Stimulated activated CD4-positive, alpha-beta T cell treated with anti-CD3 and anti-CD28 coated beads, Interleukin-1b, Interleukin-23, amount 100 ng/mL, for 1 hour (primary cell): ENCODE measurements at places on chromosomes 2 and 18.

- DNase-seq: no peak
These were observed 5.6 kb downstream of the METTL5 start for GRCh38 chr2:169819106-169819505.

DNA sequence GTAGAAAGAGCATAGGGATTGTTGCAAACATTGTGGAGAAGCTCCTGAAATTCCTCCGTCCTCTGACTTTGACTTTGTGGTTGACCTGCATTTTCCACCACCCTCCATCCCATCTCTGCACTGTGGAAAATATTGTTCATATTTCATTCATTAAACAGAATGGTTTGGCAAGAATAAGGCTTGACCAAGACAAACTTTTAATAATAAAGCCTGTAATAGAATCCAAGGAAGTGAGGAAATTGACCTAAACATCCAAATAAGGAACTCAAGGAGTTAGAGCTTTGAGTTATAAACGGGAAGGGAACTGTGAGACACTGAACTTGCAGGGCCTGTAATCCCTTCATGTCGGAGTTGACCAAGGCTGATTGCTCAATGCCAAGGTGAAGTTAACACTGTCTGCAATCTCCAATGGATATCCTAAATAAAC lies 115.2 kb downstream of the GFPT1 start:
- no peak for DNase-seq

DNA sequence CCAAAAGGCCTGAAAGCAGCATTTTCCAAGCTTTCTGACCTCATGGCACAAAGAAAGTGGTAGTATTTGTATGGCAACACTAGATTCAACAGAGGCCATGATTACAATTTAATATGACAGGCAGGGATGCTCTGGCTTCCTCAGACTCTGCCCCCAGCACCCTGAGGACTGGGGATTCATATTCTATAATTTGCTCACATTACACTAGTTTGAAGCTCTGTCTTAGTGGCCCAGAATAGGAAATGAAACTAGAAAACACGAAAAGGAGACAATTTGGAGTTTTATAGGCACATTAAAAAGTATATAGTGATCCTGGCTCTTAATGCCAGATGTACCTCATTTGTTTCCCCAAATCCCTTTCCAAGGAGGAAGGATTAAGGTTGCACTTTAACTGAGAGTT lies 173.0 kb upstream of the STK17B start:
- DNase-seq: no peak

DNA sequence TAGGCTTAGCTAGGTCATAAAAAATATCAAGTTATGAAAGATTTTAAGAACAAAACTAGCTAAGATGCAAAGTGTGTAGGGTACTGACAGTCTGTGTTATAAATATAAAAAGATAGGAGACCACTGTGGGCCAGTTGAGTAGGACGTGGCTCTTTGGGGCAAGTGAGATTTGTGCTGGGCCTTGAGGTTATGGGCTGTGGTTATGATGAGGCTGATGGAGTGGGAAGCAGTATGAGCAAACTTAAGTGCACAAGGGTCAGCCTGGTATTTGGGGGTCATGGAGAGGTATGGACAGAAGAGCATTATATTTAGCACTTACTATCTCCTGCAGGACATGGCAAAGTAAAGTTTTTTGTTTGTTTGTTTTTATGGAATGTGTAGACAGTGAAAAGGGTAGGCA lies 70.1 kb downstream of the SETBP1 start:
- DNase-seq: no peak

- DNase-seq: no peak
These were observed 1539.2 kb upstream of the PIK3C3 start for GRCh38 chr18:40415821-40416220.

DNA sequence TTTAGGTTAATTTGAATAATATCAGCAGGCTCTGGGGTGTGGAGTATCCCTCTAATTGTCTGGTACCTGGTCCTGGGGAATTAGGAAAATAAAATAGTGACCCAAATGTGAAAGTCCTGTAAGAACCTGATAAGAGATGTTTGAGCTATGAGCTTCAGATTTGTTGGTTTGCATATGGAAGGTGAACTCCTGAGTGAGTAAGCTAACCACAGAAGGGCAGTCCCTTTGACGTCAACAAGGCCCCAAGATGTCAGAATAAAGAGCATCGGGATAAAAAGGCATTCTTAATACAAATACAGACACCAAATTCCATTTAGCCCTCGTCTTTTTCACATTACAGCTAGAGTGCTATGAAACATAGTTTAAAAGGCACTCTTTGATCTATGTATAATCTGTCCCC lies 1366.3 kb upstream of the TMEFF2 start:
- no peak for DNase-seq

DNA sequence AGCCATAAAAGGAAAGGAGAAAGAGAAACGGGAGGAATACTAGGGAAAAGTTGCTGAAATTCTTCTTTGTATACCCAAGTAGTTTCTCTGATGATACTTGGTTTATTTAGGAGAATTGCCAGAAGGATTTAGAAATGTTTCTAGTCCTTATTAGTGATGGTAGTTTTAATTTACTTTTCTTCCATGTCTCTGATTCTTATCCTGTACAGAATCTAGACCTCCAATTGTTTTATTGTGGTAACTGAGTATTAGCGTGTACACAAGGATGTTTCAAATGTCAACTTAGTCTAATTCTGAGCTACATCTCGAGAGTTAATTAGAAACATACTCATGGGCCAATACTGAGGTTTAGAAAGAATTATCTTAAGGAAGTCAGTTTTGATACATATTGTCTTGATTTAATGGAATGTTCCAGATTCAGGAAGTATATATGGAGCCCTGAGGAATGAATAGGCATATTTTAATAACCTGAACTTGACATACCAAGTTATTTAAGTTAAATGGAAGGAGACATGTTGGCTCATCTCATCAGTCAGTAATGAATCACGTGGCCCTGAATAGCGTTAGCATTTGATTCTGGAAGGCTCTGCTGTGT lies 219.6 kb downstream of the LTBP1 start:
- DNase-seq: no peak

- no peak for DNase-seq
These were observed 181.0 kb downstream of the ZNF516 start for GRCh38 chr18:76314015-76314414.

- no peak for DNase-seq
These were observed 339.4 kb downstream of the BCL11A start for GRCh38 chr2:60213865-60214625.

DNA sequence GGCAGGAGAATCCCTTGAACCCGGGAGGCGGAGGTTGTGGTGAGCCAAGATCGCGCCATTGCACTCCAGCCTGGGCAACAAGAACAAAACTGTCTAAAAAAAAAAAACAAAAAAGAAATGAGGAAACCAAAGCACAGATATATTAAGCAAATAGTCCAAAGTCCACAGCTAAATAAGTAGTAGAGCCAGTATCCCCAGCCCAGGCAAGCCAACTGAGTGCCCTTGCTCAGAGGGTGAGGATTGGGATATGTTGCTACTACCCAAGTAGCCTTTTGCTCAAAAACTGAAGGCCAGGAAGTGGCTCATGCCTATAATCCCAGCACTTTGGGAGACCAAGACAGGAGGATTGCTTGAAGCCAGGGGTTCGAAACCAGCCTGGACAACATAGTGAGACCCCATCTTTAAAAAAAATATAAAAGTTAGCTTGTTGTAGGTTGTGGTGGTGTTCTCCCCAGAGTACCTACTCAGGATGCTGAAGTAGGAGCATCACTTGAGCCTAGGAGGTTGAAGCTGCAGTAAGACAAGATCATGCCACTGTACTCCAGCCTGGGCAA lies 5.4 kb downstream of the CFAP36 start:
- no peak for DNase-seq

GRCh38 chr2:29597035-29597434 lies 324.4 kb downstream of the ALK start:
- no peak for DNase-seq

GRCh38 chr18:28147674-28148171 lies 29.2 kb downstream of the CDH2 start:
- no peak for DNase-seq

- DNase-seq: no peak
These were observed 119.2 kb upstream of the ACVR1C start for GRCh38 chr2:157747695-157748370.

DNA sequence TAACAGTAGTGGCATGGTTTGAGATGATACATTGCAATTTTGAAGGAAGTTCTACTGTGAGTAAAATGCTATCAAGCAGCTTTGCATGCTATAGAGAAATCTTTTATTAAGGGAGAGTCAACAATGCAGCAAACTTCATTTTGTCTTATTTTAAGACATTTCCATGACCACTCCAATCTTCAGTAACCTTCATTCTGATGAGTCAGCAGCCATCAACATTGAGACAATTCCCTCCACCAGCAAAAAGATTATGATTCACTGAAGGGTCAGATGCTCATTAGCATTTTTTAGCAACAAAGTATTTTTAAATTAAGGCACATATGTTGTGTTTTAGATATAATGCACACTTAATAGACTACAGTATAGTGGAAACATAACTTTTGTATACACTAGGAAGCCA lies 235.7 kb downstream of the DSC3 start:
- DNase-seq: no peak

DNA sequence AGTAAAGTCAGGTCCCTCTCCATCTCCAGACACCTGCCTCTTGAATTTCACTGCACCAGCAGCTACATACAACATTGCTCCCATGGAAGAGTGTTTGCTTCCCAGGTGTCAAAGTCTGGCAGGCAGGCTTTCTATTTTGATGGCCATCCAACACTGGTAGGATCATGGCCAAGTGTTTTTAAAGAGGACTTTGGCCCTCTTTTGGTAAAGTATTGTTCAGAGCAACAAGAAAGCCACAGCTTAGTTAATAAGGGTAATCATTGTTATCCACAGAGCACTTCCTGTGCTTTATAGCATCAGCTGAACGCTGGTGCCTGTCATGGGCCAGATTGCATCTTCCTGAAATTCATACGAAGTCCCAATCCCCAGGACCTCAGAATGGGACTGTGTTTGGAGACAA lies 133.2 kb downstream of the NCK2 start:
- no peak for DNase-seq

- no peak for DNase-seq
These were observed 25.3 kb upstream of the RUFY4 start for GRCh38 chr2:218043701-218044109.

DNA sequence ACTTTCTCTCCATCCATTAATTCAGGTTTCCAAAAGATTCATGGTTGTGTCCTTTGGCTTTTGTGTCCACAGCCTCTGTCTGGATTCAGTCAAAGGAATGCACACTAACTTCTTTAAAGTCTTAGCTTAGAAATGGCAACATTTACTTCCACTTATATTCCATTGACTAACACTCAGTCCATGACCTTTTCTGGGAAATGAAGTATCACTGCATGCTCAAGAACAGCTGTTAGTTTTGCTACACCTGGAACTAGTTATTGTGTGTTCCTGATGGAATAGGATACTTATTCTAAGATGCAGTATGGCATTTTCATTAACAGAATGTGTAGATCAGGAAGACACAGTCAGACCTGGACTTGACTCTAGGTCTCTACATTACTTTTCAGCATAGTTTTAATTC lies 88.8 kb downstream of the KYNU start:
- no peak for DNase-seq

DNA sequence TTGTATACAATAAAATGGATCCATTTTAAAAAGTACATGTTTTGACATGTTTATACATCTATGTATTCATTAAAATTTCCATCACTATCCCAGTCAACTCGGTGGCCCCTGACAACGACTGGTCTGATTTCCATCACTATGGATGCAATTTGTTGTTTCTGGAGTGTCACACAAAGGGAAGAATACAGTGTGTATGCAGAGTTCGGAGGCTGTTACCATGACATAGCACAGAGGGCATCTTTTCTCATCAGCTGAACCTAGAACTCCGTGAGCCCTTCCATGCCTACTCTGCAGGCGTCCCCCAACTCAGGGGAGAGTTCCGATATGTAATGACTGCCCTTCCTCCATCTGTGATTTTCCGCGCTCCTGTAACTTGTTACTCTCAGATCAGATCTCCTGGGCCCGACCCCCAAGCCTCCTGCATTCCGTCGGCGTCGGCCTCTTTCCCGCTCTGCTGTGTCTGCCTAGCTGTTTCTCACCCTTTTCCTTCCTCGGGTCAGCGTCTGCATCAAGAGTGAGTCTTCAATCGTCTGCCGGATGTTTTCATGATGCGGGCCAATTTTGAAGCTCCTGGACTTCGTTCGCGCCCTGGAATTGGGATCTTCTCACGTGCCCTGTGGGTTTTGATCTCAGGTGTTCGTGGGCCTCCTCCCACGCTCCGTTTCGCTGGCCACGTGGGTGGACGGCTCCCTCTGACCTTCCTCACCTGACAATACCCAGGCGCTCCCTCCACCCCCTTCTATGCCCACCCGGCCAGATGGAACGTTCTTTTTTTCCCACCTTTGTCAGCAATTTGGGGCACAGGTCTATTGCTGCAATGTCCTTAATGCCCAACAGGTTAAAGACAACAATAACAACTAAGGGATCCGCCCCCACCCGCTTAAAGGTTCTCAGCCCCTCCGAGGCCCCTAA lies 161.0 kb downstream of the TWIST2 start:
- DNase-seq: no peak

GRCh38 chr2:232502911-232503808 lies 15.5 kb upstream of the ECEL1 start:
- DNase-seq: no peak

- DNase-seq: no peak
These were observed 1.2 kb downstream of the CNOT11 start for GRCh38 chr2:101253703-101254450.

- no peak for DNase-seq
These were observed 94.4 kb upstream of the HDAC4 start for GRCh38 chr2:239495175-239495574.

GRCh38 chr2:152083202-152083875 lies 15.5 kb downstream of the CACNB4 start:
- no peak for DNase-seq

GRCh38 chr2:36366491-36367120 lies 11.0 kb downstream of the CRIM1 start:
- no peak for DNase-seq

DNA sequence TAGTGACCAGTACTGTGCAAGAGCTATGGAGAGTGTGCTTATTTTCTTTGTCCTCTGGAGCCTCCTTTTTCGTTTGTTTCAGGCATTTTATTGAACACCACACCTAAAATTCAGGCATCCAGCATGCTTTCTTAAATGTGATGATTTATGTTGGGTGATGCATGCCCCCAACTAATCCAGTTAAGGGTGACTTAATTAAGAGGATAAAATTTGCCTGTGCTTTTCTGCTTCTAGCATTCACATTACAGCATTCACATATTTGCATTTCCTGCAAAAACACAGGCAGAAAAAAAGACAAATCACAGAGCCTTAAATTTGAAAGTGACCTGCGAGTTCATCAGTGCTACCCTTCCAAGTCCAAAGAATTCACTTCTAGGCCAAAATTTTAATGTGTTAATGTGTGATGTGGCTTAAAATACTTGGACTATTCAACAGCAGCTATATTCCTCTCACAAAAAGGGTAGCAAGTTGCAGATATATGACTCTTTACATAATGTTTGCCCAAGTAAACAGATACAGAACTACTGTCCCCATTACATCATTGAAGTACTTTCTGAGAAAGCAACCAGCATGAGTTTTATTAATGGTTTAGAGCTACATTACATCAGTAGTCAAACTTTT lies 286.5 kb downstream of the THSD7B start:
- no peak for DNase-seq

DNA sequence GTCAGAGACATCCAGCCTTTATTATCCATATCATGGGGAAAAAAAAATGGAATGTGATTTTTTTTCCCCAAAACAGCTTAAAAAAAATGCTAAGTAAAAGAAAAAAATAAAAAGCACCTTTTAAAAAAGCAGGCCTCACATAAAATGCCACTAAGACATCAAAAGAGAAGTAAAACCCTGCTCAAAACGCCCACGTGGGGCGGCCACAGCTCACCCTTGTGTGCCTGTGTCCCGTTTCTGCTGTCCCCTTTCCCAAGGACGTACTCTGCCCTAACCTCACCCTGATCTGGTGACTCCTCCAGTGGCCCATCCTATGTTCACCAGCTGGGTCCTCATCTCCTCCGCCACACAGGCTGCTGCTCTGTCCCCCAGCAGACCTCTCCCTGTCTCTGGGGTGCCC lies 125.4 kb downstream of the NEDD4L start:
- DNase-seq: no peak
